ENCODE measurements at places on chromosomes 12 and 14.

DNA sequence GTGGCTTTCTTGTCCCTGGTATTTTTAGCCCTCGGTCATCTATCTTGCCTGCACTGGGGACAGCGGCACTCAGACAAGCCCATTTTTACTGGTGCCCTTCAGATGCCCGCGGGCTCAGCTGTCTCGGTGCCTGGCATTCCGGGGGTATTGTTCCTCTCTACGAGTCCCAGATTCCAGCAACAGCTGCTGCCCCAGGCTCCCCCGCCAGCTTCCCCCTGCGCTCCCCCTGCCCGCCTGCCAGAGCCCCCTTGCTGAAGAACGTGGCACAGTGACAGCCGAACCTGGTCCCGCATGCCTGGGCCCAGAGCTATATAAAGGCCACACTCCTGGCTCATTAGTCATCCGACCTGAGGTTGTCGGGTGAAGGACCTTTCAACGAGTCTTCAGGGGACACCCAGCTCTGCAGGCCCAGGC is 10.9 kb upstream of the MYL2 start:
- peak; percentile 9 for DNase-seq

DNA sequence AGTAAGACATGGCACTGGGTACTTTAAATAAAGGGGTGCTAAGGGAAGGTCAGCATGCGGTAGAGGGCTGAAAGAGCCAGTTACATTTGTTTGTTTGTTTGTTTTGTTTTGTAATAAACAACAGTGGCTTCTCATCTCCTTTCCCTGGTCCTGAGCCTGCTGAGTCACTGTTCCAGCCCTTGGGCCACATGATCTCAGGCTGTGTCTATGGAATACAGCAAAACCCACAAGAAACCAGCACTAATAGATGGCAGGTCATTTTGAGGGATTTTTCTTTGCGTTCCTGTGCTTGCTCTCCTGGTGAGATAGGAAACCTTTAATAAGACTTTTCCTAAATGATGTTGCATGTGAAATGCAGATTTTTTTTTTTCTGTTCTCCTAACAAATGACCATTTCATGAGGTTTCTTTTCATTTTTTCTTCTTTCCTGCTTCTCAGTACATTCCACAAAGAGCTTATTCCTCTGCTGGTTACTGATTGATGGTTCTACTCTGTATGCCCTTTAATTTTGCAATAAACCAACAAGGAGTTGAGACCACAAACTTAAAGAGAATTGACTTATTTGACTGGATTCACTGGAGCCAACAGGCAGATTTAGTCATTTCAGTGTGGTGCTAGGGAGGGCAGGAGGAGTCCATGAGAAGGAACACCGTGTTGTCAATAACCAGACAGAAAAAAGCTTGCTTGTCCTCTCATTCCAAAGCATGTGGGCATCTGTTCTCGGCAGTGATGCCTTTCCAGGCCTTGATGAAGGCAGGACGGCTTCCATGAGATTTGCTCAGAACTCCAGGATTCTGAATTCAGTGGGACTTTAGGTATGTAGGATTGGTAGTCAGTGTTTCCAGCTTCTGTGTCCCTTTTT is 459.2 kb downstream of the RAD51B start:
- peak; percentile 59 for DNase-seq

- no peak for DNase-seq
These were observed 33.3 kb upstream of the CCDC198 start for GRCh38 chr14:57526942-57527341.

- no peak for DNase-seq
These were observed 216 bp downstream of the IKBIP start for GRCh38 chr12:98644433-98644711.

GRCh38 chr12:25725470-25725869 is 172.4 kb upstream of the LMNTD1 start:
- DNase-seq = no peak

Measured in LHCN-M2 (cell line).